ENCODE measurements at places on chromosomes 4 and X.
A peak's percentile ranks its signal among the peaks of the same experiment; 100 is the strongest.

DNA sequence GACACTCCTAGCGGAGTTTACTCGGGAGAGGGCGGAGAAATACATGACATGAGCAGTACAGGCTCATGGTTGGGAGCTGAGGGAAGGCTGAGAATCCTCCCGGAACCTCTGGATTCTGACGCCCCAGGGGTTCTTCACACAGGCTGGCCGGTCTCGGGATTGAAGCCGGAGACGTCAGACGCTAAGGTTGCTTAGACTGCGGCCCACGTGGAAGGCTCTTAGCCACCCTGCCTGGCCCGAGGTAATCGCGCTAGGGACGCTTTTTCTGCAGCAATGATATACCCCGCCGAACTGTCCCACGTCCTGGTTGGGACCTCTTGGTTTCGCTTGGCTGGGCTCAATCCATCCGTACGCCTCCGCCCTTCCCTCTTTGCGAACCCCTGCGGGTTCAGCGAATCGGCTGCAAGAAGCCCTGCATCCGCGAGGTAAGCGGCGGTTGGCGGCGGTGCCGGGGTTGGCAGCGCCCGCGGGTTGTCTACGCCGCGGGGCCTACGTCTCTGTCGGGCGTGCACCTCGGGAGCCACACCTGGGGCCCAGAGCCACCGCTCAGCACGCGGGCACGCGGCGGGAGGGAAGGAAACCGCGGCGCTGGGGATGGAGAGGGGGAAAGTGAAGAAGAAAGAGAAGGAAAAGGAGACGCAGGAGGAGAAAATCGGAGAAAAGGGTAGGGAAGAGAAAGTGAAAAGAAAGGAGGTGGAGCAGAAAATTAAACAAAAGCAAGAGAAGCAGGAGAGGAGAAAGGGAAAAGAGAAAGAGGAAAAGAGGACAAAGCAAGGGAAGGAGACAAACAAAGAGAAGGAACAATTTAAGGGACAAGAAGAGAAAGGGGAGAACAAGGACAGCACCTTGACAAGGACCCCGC is at the start of gene ARL9:
TSS of gene ARL9 (plus strand) at position 523 of the 862 bp plus-strand sequence. CDS start at position 595, 72 bp downstream.
- peak; percentile 36 for DNase-seq

- DNase-seq, result no peak
These were observed 58.1 kb downstream of the FNIP2 start for GRCh38 chr4:158826882-158827281.

DNA sequence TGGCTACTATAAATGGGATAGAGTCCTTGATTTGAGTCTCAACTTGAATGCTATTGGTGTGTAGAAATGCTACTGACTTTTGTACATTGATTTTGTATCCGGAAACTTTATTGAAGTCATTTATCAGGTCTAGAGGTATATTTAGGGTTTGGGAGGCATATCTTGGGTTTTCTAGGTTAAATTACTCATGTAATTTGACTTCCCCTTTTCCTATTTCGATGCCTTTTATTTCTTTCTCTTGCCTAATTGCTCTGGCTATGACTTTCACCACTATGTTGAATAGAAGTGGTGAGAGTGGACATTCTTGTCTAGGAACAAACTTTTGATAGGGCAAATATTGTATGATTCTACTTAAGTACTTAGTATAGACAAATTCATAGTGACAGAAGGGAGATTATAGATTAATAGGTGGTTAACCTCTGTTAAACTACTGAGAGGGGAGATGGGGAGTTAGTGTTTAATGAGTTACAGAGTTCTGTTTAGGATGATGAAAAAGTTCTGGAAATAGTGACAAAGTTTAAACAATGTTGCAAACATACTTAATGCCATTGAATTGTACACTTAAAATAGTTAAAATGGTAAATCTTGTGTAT is 22.8 kb upstream of the HSPA4L start:
- DNase-seq, result no peak

DNA sequence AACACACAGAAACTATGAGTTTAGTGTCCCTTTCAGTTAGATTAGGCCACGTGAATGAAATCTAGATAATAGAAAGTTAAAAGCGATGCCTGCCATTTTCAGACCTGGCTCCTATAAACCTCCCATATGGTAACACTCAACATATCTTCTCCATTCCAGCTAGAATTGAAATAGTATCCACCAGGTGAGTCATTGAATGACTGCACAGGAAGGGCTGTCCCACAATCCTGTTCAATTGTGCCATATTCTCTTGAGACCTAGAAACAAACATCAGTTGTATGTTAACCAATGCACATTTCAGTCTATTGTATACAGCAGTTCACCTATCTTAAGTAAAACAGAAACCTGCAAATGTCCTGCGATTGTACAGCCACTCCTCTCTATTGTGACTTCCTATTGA is 659.3 kb upstream of the SLIT2 start:
- DNase-seq, result no peak

GRCh38 chr4:7335344-7336066 is 99.2 kb downstream of the PSAPL1 start:
- peak; percentile 39 for DNase-seq

- DNase-seq, result no peak
These were observed 177.9 kb downstream of the TSPAN5 start for GRCh38 chr4:98480535-98480934.

DNA sequence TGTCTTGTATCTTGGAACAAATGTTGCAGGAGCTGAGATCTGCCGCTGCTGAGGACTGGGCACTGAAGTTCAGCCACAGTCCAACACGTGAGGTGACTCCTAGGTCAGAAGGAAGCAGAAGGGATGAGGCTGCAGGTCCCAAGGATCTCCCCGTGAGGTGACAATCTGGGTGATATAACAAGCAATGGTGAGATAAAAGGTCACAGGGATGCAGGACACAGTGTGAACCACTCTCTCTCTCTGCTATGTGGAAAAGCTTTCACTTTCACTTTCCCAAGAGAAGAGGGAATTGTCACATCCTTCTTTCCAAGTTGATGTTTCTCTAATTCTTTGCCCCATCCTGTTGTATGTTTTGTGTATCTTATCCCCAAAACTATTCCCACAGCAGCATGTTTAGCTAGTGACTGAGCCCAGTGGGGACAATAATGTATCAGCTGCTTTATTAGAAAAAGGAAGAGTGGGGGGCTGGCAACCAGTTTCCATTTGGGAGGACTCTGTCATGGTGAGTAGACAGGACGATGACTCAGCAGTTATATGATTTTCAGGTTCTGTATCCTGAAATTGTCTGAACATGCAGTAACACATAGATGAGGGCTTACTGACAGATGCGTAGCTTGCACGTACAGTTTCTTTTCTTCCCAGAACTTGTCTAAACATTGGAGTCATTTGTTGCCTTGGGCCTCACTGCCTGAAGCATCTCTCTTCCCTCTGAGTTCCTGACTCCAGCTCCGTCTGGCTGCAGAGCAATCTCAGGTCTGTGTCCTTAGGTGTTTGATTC is 1415.8 kb upstream of the TENM3 start:
- peak; percentile 49 for DNase-seq

DNA sequence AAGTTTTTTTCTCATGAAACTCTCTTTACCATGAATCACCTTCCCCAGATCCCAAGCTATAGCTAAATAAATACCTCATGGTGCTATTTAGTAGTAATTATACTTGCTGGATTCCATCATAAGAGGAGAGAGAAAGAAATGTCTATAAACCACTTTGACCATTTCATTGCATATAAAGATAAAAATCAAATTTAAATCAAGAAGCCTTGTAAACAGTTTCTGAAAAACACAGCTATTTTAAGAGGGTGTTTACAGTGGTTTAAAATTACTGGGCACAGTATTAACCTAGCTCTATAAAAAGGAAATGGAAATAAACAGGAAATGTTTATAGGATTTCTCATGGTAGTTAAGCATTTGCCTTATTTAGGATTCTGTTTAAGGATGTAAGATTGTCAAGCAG is 637.9 kb downstream of the ADGRL3 start:
- DNase-seq, result no peak

- DNase-seq, result no peak
These were observed 9.8 kb upstream of the UTP3 start for GRCh38 chr4:70678383-70678999.

- no peak for DNase-seq
These were observed 94.2 kb downstream of the GPAT3 start for GRCh38 chr4:83629945-83630721.

GRCh38 chrX:14073556-14073955 is 43.9 kb upstream of the GEMIN8 start:
- no peak for DNase-seq

DNA sequence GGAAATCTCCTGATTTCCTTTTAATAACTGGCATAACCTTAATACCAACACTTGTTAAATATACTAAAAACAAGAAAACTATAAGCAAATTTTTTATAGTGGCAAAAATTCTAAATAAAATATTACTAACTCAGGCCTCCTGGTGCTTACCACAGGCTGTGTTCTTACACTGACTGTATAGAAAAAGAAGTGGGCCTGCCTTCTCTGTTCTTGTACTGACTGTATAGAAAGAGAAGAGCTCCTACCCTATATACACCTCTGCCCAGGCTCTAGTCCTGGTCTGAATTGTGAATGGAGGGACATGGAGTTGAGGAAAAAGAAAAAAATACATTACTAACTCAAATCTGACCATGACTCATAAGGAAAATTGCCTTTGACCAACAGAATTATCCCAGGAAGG is 7.5 kb downstream of the ZNF41 start:
- no peak for DNase-seq

DNA sequence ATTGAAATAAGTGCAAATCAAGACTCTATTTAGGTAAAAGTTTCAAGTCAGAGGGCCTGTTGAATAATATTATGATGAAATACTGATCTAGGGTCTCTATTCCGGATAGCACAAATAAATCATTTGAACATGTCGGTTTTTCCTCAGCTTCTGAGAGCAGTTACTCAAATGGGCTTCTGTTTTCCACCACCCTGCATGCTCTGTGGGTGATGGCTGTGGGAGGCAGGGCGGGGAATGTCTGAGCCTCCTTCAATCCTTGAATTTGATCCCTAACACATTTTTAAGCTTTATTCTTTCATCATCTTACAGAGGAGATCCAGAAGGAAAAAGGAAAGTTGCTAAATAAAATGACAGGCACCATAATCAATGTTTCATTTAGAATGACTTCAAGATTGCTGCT is 8.5 kb downstream of the UNC5C start:
- no peak for DNase-seq

GRCh38 chr4:153083447-153083947 is 120.7 kb upstream of the TRIM2 start:
- DNase-seq, result peak; percentile 90

GRCh38 chrX:10160211-10160610 is 3.4 kb downstream of the CLCN4 start:
- DNase-seq, result peak; percentile 68

GRCh38 chrX:40310016-40310415 is 212.3 kb upstream of the BCOR start:
- DNase-seq, result no peak

DNA sequence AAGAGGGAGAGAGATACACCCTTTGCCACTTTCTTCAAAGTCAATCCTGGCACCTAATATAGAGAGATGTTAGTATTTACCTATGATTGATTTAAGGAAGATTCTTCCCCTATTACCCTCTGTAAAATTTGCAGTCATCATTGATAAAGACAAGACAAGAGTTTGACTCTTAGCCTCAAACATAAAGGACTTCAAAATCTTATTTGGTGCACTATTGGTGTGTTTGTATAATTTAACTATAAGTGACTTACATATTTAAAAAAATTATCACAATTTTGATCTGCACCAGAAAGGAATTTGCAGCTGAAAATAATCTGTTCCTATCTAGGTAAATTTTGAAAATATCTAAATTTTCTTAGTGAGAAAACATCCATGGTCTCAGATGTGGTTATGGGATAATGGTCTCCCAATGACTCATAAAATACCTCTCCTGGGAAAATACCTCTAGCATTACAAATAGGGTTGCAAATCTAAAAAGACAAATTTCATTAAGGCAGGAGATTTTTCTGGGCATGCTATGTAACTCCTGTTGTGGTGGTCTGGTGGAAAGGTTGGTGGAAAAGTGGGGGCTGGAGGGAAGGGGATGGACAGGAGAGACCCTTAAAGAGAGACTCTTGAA is 173.6 kb upstream of the MED14 start:
- DNase-seq, result no peak

GRCh38 chr4:24978291-24979075 is 52.3 kb downstream of the LGI2 start:
- DNase-seq, result no peak

- no peak for DNase-seq
These were observed 145.5 kb upstream of the PDHA2 start for GRCh38 chr4:95694411-95694810.

DNA sequence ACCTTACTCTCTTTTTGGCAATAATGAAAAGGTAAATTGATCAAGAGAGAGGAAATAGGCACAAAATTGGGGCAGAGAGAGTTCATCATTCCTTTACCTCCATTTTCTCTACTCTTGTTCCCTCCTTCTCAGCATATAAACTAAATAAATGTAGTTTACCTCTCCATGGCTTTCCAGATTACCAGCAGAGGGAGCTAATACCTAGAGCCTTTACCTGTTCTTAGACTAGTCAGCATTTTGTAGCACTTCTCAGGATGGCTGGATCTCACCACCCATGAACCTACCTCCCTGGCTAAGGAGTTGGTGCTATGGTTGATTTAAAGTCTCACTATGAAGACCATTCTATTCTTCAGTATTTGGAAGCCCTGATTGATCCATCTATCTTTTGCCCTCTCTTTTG is 15.7 kb downstream of the OFD1 start:
- peak; percentile 61 for DNase-seq
